ENCODE measurements at places on chromosomes 7 and 10. TPM values are rescaled to one million over a fixed set of nuclear protein-coding genes. Genes with fewer than 3 reads are reported as not detected.

The THAP5 gene
- total RNA-seq = 23.5 TPM

The SHTN1 gene
- 59.7 TPM for total RNA-seq

The INA gene
- not detected for total RNA-seq

The SPAM1 gene
- not detected for total RNA-seq

The SEMA3D gene
- 6.5 TPM for total RNA-seq

The AIFM2 gene
- total RNA-seq = 18.7 TPM

DNA sequence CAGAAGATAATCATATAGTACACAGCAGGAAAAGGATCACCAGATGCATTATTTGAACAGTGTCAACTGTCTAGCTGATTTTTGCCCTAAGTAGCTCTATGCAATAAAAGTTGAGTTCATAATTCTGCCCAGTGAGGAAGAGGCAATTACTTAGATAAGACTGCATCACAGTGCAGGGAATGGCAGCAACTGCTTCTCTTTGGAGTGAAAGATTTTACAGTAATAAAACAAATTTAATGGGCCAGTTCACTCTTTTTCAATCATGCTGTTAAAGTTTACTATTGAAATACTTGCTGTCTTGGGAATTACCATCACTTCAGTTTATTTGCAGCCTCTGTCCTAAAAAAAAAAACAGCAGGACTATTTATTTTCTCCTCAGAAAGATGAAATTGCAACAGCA, 907.9 kb downstream of the ANKRD7 start:
- H3K36me3 ChIP-seq = no peaks in the 10 kb centered on the region
- DNase-seq = no peak
- H3K27me3 ChIP-seq = no peaks in the 10 kb centered on the region

DNA sequence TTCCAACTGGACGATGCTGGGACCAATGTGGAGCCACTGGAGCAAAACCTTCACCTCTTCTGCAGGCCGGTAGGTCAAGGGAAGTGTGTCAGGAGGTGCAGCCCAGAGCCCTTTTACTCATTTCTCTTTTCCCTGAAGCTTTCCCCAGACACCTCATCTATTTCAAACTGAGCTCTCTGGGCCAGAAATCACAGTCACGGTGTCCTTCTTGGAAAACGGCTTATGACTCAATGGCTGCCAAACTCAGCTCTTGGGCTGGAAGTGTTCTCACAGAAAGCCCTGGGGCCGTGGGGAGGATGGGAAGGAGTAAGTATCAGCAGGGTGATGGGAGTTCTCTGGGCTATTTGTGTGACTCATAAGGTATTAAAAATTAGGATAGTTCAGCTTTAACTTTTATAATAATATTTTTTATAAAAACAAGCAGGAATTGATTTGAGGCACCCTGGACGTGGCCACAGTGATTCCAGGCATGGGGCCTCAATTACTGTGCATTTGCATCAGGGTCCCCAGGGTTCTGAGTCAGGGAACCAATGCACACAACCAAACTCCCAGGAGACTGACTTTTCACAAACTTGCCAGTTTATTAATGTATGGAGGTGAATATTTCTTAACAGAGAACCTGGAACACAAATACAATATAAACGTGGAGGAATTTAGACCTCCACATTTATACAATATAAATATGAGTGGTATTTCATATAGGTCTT, 187.4 kb upstream of the TMEM72 start:
- H3K4me3 ChIP-seq = no peak overlapping the region
- H3K27ac ChIP-seq = no peak overlapping the region
- H3K4me1 ChIP-seq = no peaks in the 10 kb centered on the region
- no peaks in the 10 kb centered on the region for H3K36me3 ChIP-seq

- H3K4me1 ChIP-seq = peaks cover 2% of the 10 kb centered on the region
- no peaks in the 10 kb centered on the region for H3K27me3 ChIP-seq
- no peak overlapping the region for H3K4me3 ChIP-seq
- H3K36me3 ChIP-seq = no peaks in the 10 kb centered on the region
- no peak for DNase-seq
Measured at GRCh38 chr10:14592566-14592965, 182.1 kb downstream of the FAM107B start.

DNA sequence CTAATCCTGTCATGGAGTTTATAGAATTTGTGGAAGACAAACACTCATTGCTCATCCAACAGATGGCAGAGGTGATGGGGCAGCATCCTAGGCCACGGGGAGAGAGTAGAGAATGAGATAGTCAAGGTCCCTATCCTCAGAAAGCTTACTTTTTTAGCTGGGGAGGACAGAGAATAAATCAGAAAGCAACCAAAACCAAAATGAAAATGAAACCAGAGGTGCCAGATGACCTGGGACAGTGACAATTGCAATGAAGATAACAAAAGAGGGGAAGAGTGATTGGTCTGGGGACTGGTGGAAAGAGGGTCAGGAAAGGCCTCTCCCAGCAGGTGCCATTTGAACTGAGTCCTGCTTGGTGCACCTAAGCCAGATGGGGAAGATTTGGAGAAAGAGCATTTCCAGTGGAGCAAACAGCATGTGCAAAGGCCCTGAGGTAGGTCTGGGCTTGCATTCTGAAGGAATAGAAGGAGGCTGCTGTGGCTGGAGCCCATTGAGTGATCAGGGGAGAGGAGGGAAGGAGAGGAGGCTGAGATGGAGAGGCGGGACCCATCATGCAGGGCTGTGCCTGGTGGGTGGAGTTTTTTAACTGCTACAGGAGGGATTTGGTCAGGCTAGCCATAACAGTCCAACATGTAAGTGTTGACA, 164.1 kb downstream of the RPS24 start:
- no peak for DNase-seq
- no peaks in the 10 kb centered on the region for H3K36me3 ChIP-seq
- no peaks in the 10 kb centered on the region for H3K27me3 ChIP-seq
- no peak overlapping the region for H3K4me3 ChIP-seq
- no peaks in the 10 kb centered on the region for H3K4me1 ChIP-seq

DNA sequence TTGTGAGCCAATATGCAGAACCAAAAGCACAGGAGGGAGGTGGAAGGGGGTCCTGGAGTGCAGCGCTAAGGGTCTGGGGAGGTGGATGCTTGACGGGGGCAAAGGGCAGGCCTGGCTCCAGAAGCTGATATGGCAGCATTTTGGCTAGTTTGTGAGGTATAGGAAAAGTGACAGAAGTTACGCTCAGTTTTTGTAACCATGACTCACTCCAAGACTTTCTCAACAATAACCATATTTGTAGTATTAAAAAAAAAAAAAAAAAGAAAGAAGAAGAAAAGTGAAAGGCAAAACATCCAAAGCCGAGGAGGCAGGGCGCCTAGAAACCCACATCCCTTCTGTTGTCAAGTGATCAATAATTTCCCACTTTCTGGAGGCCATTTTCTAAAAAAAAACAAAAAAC, 92.3 kb downstream of the RNF216 start:
- peaks cover 3% of the 10 kb centered on the region for H3K4me1 ChIP-seq
- H3K36me3 ChIP-seq = no peaks in the 10 kb centered on the region
- H3K27ac ChIP-seq = peak overlapping the region; percentile 74
- no peak overlapping the region for H3K4me3 ChIP-seq
- H3K27me3 ChIP-seq = no peaks in the 10 kb centered on the region

DNA sequence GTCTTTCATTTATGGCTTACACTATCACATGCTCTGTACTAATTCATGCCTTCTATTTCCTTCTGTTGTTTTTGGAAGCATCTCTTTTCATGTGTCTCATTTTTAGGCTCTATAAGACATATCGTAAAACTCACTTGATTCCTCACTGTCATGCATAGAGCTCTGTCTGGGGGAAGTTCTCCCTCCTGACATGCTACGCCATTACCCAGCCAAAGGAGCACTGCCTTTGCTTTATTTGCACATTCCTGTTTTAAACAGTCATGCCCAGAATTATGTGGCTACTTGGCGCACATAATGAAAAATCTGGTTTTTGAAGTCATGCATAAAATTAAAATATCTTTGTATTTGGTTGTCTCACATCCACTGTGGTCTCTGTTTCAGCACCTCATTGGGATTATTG, 17.6 kb upstream of the AKR1C3 start:
- H3K27ac ChIP-seq = no peak overlapping the region
- no peaks in the 10 kb centered on the region for H3K36me3 ChIP-seq
- DNase-seq = no peak

DNA sequence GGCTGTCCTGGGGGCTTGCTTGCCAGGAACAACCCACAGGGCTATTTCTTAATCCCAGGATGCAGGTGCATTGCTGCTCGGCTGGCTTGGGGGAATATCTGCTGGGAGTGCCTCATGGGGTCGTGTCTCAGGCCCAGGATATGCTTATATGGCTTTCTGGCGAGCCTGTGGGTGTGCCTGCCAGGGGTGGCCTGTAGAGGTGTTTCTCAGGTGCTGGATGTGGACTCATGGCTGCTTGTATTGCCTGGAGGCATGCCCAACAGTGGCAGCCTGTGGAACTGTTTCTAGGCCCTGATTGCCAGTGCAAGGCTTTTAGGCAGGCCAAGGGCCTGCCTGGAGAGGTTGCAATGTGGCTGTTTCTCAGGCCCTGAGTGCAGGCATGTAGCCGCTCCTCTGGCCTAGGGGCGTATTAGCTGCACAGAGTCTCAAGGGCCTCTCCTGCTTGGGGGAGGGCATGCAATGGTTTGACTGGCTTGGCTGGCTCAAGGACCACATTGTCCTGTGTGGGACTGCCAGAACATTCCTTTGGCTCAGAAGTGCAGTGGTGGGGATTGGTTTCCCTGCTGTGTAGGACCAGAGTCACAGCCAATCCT, 202.1 kb downstream of the ATRNL1 start:
- H3K27ac ChIP-seq = no peak overlapping the region
- H3K4me3 ChIP-seq = no peak overlapping the region
- no peaks in the 10 kb centered on the region for H3K36me3 ChIP-seq
- H3K27me3 ChIP-seq = no peaks in the 10 kb centered on the region
- H3K4me1 ChIP-seq = no peaks in the 10 kb centered on the region

- H3K36me3 ChIP-seq = no peaks in the 10 kb centered on the region
- peak overlapping the region; percentile 26 for H3K27ac ChIP-seq
- no peak overlapping the region for H3K4me3 ChIP-seq
- no peaks in the 10 kb centered on the region for H3K27me3 ChIP-seq
- DNase-seq = no peak
Measured at GRCh38 chr10:72009051-72009424, 44.8 kb downstream of the CHST3 start.

DNA sequence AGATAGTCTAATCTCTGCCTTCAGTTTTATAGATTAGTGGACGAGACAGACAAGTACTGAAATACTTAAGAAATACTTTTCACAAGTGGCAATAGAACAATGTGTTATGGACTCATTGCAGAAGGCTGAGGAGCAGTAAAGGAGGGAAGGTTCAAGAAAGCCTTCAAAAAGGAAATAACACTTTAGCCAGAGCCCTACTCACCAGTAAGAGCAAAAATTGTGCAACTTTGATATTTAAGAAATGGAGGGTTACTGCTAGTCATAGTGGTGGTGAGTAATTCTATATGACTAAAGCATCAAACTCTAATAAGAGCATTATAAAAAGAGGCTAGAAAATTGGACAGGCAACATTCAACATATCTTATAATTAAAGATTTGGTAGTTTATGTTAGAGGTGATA, 28.8 kb downstream of the PTPN12 start:
- no peaks in the 10 kb centered on the region for H3K4me1 ChIP-seq
- H3K27me3 ChIP-seq = no peaks in the 10 kb centered on the region

- no peak overlapping the region for H3K4me3 ChIP-seq
- H3K27me3 ChIP-seq = no peaks in the 10 kb centered on the region
- H3K27ac ChIP-seq = no peak overlapping the region
- DNase-seq = no peak
- no peaks in the 10 kb centered on the region for H3K4me1 ChIP-seq
Measured at GRCh38 chr7:106870983-106871410, 5.9 kb downstream of the PIK3CG start.

- H3K36me3 ChIP-seq = no peaks in the 10 kb centered on the region
- no peak overlapping the region for H3K4me3 ChIP-seq
- no peaks in the 10 kb centered on the region for H3K4me1 ChIP-seq
- no peaks in the 10 kb centered on the region for H3K27me3 ChIP-seq
Measured at GRCh38 chr7:131607291-131608115, 51.1 kb upstream of the PODXL start.

GRCh38 chr7:117273325-117273724, 49.5 kb downstream of the WNT2 start:
- H3K27me3 ChIP-seq = no peaks in the 10 kb centered on the region
- DNase-seq = no peak
- H3K4me1 ChIP-seq = no peaks in the 10 kb centered on the region
- H3K27ac ChIP-seq = no peak overlapping the region

GRCh38 chr7:101557421-101557820, 71.7 kb downstream of the MYL10 start:
- H3K36me3 ChIP-seq = no peaks in the 10 kb centered on the region
- no peaks in the 10 kb centered on the region for H3K4me1 ChIP-seq
- H3K27me3 ChIP-seq = no peaks in the 10 kb centered on the region
- no peak for DNase-seq
- H3K27ac ChIP-seq = no peak overlapping the region

- no peaks in the 10 kb centered on the region for H3K36me3 ChIP-seq
- H3K4me1 ChIP-seq = no peaks in the 10 kb centered on the region
- no peak overlapping the region for H3K4me3 ChIP-seq
- no peak for DNase-seq
Measured at GRCh38 chr10:78255796-78256638, 222.4 kb downstream of the RPS24 start.

- H3K4me1 ChIP-seq = no peaks in the 10 kb centered on the region
- H3K36me3 ChIP-seq = no peaks in the 10 kb centered on the region
- H3K4me3 ChIP-seq = no peak overlapping the region
- no peaks in the 10 kb centered on the region for H3K27me3 ChIP-seq
Measured at GRCh38 chr7:39360038-39360437, 206.2 kb upstream of the YAE1 start.

DNA sequence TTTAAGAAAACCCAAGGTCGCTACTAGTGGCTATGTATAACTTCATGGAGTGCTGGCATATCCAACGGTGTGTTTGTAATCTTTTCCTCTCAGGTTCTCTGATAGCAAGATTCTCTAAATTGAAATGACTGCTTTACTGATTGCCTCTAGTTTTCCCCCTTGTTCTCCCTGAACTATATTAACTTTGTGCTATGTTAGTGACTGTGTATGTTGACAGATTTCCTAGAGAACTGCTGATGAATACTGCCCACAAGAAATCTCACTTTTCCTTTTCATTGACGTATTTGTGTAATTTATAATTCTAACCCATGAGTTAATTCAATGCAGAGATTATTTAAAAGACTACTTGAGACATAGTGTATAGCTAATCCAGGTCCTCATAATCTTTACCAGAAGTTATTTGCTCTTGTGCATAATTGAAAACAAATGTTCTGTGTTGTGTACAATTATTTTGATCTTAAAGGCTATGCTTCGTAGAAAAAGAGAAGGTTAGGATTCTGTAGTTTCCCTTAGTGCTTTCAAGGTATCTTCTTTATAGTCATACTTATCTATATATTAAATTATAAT, 70.6 kb upstream of the GLCCI1 start:
- no peak for DNase-seq
- no peak overlapping the region for H3K27ac ChIP-seq
- H3K27me3 ChIP-seq = no peaks in the 10 kb centered on the region
- no peaks in the 10 kb centered on the region for H3K4me1 ChIP-seq
